ENCODE measurements at places on chromosomes 12 and 14. TPM values are rescaled to one million over a fixed set of nuclear protein-coding genes. Genes with fewer than 3 reads are reported as not detected.
A peak's percentile ranks its signal among the peaks of the same experiment; 100 is the strongest.

- no peak for DNase-seq
Observed at GRCh38 chr14:99032759-99033158, 239.2 kb downstream of the BCL11B start.

RIPK3 gene
- not detected for total RNA-seq

DNA sequence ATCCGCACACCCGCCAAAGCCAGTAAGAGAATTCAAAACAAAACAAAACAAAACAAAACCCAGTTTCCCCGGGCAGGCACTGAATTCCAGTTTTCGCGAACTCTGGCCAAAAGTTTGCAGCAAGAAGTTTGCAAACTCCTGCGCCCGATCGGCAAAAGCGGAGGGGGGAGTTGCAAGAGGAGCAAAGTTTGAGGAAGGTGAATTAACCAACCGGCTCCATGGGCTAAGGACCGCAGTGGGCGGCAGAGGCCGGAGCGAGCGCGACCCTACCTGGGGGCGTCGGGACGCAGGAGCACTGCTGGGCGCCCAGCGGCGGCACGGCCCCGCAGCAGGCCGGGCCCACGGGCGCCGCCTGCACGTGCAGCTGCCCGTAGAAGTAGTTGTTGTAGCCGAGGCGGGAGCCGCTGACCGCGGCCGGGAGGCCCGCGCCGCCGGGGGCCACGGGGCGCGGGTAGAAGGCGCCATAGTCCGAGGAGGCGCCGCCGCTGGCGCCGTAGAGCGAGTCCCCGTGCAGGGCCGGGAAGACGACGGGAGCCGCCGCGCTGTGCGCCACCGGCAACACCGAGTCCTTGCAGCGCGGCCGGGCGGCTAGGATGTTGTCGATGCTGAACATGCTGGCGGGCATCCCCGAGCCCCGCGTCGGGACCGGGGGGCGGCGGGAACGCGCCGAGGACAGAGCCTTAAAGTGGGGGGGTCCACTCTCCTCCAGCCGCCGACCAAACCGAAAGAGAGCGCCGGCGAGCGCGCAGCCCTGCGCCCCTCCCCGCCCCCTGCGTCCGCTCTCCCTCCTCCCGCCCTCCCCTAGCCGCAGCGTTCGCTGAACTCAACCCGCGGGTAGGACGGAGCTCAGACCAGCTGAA is at the start of gene GSC:
Gene GSC, minus strand, starts transcription at position 723 of the 860 bp plus-strand sequence. Its CDS starts 98 bp downstream, at position 625.
- peak; percentile 2 for DNase-seq

- DNase-seq, result no peak
Observed at GRCh38 chr12:115617391-115617790, 660.1 kb downstream of the MED13L start.

SERPINA1 gene
- total RNA-seq, result 5.4 TPM

KCNMB4 gene
- 2.6 TPM for total RNA-seq

GRCh38 chr12:40942326-40942725 is 245.8 kb upstream of the PDZRN4 start:
- no peak for DNase-seq

DNA sequence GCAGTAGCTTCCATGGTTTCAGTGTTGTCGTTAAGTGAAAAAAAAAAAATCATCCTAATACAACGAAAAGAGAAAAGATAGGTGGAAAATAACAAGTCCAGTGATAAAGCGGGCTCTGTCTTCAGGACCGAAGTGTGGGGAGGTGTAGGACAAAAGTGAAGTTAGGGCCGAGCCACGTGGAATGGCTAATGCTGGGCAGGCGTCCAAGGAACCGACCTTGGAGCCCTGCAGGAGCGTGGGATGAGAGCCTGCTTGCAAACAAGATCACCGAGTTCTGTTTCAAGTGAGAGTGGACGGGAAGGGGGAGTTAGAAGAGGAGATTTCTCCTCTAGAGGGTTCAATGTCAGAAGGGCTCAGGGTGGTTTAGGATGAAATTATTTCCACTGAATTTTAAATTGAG is 22.2 kb downstream of the A2ML1 start:
- DNase-seq, result no peak

MSI1 gene
- total RNA-seq, result not detected

C12orf54 gene
- total RNA-seq, result not detected

GPR84 gene
- not detected for total RNA-seq

DNA sequence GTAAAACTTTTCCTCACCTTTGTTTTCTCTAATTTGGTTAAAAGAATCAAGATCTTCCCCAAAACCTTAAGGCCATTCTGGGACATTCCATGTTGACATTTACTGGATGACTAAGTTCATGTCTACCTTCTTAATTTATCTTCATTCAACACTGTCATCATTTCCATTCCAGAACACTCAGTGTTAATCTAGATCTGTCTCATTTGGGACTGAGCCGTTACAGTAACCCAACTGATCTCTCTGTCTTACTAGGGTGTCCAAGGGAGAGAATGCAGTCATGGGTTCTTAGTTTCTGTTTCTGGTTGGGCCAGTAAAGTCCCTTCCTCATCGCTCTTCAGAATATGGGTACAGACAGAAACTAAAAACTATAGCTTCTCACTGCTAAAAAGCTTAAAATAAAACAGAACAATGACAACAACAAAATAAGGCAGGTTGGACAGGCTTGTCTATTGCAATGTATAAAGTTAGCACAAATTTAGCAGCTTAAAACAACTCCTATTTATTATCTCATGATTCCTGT is 144.8 kb downstream of the ASCL1 start:
- no peak for DNase-seq

DNA sequence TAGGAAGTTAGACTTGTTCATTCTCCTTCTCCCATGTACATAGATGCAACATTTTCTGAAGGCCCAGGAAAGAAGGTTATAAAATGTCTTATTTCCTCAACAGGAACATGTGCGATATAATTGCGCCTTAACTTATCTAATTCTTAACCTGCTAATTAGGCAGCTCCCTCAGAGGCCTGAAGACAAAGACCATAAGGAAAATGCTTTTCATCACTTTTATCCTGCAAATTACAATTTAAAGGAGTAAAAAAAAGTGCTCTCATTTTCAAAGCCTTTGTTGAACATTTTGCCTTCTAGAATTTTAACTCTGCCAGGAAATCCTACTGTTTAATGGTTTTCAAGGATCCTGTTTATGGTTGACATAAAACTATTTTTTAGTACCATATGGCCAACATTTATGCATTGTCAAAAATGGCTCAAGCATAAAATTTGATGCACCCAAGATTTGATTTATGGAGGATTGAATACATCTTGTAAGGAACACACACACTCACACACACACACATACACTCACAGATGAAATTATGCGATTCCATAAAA is 660.4 kb upstream of the TMEM132C start:
- DNase-seq, result no peak

GRCh38 chr12:52187640-52188039 is 4.2 kb downstream of the KRT80 start:
- no peak for DNase-seq

DNA sequence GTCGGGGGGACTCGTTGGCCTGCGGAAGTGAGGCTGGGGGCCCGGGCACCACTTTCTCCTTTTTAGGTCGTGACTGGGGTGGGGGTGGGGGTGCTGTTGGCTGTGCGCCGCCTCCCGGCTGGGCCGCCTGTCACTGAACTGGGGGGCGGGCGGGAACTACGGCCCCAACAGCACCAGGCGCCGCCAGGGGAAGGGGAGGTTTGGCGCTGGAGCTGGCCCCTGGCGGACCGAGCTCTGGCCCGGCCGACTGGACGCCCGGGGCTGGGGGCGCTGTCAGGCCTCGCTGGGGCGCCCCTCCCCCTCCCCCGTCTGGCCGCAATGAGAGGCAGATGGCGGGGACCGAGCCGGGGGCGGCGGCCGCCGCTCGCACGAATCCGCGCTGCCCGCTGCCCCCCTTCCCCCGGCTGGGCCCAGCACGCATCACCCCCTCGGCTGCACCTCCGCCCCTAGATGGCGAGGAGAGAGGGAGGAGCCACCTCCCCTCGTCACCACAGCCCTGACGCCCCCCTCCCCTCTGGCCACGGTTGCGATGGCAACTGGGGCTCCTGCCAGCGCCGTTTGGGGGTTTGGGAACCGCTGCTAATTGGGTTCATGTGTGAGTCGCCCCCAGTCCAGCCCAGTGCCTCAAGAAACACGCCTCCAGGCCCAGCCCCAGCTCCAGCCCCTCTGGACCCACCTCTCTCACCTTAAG is 723 bp downstream of the NFATC4 start:
- no peak for DNase-seq

Measured in PC-3 (cell line).